ENCODE measurements at places on chromosomes 1 and 21.
A peak's percentile ranks its signal among the peaks of the same experiment; 100 is the strongest.

DNA sequence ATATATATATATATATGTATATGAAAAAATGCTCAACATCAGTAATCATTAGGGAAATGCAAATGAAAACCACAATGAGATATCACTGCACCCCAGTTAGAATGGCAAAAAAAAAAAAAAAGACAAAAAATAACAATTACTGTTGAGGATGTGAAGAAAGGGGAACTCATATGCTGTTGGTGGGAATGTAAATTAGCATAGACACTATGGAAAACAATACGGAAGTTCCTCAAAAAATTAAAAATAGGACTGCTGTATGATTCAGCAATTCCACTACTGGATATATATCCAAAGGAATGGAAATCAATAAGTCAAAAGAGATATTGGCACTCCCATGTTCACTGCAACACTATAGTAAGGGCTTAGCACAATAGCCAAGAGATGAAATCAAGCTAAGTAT, 41.5 kb upstream of the CTBS start:
- no peak for DNase-seq

DNA sequence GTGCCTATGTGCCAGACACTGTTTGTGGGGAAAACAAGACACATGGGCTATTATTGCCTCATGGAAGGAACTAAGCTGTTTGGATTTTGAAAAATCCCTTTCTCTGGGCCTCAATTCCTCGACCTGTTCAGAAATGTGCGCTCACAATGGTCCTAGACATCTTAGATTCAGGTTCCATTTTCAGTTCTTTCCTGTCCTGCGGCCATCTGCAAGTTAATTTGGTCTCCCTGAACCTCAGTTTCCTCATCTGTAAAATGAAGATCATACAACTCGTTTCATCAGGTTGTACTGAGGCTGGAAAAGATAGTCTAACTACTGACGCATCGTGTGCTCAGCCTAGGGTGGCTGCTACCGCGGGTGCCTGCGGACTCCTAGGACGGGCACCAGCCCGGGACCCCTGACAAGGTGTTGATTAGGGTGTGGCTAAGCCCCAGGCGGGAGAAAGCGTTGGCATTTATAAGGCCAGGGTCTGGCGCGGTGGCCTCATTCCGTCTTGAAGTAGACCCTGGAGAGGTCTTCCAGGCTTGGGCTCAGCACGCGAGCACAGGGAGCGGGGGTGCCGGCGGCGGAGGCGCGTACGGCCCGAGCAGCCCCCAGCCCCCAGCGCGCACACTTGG, 493 bp upstream of the ELOA start:
- no peak for DNase-seq

GRCh38 chr1:154962156-154962749, 671 bp upstream of the PYGO2 start:
- no peak for DNase-seq

- DNase-seq: peak; percentile 73
Observed at GRCh38 chr1:236063919-236064673, 794 bp downstream of the NID1 start.

- DNase-seq: peak; percentile 90
Observed at GRCh38 chr1:26363549-26364448, 8.8 kb downstream of the ZNF683 start.

DNA sequence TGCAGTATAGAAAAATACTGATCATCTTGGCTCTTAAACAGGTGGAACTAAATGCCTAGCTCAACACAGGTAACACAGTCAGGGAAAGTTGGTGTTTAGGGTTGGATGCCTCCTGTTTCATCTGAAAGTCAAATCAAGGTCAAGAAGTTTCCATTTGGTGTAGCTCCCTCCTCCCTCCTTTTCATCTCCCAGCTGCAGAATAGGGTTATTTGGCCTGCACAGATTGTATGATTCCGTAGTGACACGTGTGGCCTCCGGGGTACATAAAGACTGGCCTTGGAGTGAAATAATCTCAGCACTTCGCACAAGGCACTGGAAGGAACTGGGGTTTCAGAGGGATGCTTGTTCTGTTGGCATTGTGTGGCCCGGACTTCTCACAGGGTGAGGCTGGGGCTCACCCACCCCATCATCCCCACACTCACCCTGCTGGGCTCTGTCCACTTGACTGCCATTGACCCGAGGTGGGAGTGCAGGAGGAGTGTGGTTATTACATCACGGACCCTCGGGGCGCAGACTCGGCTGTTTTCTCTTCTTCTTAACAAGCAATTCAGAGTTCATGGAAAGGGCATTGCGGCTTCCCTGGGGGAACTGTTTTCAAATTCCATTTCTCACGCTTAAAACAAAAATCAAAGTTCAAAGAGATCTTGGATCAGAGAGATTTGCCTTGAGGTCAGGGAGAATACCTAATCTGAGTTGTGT, 18.4 kb downstream of the IGSF5 start:
- no peak for DNase-seq

GRCh38 chr1:54542962-54543539, 5.0 kb upstream of the ACOT11 start:
- no peak for DNase-seq

- DNase-seq: no peak
Observed at GRCh38 chr1:209176866-209177430, 406.6 kb upstream of the CAMK1G start.

GRCh38 chr1:224107282-224107625, 6.7 kb upstream of the FBXO28 start:
- no peak for DNase-seq

DNA sequence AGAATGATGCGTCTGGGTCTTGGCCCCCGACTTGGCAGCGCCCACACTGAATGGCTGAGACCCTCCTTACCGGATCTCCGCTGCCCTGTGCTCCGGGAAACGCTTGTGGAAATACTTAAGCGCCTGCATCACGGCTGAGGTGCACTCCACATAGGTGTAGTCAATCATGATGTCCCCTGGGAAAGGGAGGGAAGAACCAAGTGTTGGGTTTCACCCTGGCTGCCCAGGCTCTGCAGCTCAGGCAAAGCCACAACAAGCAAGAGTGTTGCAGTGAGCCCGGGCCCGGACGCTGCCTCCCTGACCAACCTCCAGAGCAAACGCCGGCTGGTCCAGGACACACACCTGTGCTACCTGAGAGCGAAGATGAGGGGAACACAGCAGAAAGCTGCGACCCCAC, 21.5 kb upstream of the SPATC1L start:
- no peak for DNase-seq

DNA sequence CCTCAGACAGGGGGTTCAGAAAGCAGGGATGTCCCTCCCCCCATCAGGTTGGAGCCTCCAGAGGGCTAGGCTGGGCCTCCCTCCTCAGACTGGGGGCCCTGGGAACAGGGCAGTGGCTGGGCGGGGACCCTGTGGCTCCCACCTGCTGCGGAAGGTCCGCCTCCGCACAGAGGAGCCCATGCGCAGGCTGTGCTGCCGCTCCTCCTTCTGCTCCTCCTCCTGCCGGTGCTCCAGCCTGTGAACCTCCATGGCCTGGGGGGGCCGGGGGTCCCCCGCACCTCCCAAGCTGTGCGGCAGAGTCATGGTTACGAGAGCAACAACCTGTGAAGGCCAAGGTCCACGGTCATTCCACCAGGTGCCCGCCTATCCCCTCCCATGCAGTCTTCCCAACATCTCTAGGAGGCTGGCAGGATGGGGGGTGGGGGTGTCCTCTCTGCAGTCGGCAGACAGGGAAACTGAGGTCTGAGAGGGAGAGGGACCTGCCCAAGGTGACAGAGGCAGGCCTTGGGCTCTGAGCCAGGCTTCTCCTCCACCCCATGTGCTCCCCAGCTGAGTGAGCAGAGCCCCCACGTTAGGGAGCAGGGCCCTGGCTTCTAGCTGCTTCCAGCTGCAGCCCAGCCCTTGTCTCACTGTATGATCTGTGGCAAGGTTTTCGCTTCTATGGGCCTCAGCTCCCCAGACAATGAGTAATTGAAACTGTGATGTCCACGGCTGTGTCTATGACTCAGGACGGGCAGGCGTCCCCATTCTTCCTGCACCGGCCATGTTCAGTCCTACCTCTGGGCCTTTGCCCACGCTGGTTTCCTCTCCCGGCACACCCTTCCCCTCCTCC, 3.4 kb downstream of the MYOM3 start:
- DNase-seq: no peak

DNA sequence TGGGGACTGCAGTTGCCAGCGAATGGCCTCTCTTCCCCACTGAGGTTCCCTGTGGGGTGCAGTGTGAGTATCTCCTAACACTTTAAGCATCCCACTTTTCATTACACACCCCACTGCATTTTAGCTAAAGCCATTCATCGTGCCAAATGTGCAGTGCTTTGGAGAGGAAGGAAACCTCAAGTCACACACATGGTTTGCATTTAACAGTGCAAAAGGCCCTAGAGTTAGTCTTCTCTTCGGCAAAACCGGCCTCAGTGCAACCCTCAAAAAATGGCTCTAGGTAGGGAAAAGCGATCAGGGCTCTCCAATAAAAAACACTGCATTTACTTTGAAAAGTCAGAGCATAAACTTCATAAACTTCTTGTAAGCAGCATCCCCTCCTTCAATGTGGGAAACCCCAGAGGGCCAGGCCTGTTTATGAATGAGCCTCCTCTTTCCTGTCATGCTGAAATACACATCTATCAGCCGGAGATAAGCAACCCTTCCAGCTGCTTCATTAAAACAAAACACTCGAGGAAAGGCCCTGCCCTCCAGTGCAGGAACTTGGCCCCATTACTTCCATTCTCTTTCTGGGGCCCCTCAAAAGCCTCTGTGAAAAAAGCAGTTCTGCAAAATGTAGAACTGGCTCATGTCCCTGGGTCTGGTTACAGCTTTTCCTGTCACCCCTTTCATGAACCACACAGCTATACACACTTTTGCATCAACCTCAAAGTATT, 184.0 kb downstream of the CDC7 start:
- DNase-seq: no peak

GRCh38 chr1:200247518-200247917, 162.3 kb downstream of the ZNF281 start:
- no peak for DNase-seq

DNA sequence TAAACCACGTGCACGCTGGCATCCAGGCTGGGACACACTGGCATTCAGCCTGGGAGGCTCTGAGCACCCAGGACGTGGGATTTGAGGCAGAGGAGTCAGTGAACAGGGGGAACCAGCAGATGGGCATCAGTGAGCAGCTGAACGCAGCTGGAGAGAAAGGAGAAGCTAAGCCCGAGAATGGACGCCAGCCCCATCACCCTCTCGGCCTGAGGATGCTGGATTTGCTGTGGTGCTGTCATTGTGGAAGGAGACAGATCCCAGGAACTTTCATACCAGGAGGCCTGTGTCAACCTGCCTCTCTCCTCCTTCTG, 132.8 kb downstream of the PGBD5 start:
- no peak for DNase-seq

DNA sequence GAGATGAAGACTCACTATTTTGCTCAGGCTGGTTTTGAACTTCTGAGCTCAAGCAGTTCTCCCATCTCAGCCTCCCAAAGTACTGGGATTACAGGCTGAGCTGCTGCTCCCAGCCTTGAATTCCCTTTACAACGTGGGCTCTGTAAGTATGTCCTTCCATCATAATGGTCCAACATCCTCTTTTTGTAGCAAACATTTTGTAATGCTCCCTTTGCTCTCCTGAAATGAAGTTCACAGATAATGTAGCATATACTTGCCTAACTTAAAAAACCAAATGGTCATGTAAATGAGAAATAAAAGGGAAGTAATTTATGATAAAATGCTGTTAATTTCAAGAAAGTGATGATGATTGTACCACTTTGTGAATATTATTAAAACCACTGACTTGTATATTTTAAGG, 30.5 kb upstream of the THEM4 start:
- no peak for DNase-seq

DNA sequence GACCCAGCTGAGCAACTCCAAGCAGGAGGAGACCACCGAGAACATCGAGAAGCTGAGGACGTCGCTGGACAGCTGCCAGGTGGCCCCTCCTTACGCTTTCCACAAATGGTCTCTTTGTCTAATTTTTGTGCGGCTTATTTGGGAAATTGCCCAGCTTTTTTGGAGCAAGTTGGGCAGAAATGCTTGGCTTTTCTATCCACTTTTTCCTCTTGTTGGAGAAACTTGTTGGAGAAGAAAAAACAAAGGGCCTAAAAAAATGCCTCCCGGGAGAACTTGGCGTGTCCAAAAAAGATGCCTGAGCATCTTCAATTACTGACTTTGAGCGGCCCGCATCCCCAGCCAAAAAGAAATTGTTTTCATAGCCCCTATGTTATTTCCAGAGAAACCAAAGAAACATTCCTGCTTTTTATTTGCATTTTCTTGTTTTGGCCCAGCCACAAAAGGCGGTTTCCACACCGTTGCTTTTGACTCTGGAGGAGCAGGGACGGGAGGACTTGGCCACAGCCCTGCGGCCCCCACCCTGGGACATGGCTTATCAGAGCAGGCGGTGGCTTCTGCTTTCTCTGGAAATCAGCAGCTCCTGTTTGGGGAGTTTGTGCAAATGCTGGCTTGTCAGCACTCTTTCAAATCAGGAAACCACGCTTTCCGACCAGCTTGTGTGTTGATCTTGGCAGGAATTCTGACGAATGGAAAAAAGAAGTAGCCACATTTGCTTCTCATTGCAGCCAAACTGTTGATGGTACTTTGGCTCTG, 81.2 kb upstream of the EFHD2 start:
- no peak for DNase-seq

- no peak for DNase-seq
Observed at GRCh38 chr1:29254346-29254745, 18.0 kb downstream of the PTPRU start.

- no peak for DNase-seq
Observed at GRCh38 chr1:150186789-150187559, 37.3 kb downstream of the PLEKHO1 start.

GRCh38 chr1:183898001-183898396, 93.1 kb downstream of the RGL1 start:
- DNase-seq: no peak

DNA sequence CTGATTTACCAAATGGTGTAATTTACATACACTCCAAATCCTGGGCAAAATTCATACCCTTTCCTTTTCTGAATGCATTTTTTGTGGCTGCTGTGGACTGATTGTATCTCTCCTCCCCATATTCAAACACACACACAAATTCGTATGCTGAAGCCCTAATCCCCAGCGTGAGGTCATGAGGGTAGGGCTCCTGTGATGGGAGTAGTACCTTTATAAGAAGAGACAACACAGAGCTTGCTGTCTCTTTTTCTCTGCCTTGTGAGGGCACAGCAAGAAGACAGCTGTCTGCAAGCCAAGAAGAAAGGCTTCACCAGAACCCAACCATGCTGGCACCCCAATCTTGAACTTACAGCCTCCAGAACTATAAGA, 24.4 kb downstream of the DUSP10 start:
- DNase-seq: no peak

- DNase-seq: no peak
Observed at GRCh38 chr1:219788091-219788490, 140.3 kb downstream of the SLC30A10 start.

- no peak for DNase-seq
Observed at GRCh38 chr1:7644086-7644485, 127.0 kb upstream of the VAMP3 start.

Measured in ecto neural progenitor cell (in vitro differentiated cells).